Stimulated activated CD4-positive, alpha-beta T cell treated with anti-CD3 and anti-CD28 coated beads, Interleukin-1b, Interleukin-23, amount 100 ng/mL, for 24 hours (primary cell): ENCODE measurements at places on chromosomes 1 and 21.

DNA sequence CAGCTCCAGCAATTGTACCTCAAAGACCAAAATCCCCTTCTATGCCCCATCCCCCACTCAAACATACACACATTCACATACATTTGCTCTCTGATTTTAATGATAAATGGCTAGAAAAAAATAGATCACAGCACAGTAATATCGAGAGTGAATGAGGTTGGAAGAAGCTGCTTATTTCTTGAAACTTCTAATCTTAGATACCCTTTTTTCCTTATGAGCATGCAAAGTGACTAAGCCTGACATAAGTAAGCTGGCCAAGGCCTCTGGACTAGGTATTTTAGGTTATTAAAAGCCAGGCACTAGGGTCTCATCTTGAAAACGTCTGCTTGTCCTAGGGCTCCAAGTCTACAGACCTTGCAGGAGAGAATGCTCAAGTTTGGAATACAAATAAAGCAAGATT, 133.6 kb downstream of the TGFBR3 start:
- no peak for DNase-seq

DNA sequence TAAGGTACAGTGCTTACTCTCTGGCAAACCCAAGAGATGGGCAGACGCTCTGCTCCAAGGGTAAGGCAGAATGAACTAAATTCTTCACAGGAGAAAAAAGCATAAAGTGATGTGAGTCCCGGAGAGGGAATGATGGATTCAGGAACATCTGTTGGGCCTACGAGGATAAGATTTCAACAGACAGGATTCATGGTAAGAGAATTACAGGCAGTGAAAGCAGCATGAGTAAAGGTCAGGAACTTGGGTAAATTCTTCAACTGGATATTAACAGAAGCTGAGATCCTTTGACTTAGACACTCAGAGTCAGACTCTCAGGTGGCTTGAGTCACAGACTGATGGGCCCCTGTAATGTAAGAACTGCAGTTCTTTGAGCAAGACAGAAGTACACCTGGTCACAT, 152.6 kb downstream of the TRABD2B start:
- no peak for DNase-seq

DNA sequence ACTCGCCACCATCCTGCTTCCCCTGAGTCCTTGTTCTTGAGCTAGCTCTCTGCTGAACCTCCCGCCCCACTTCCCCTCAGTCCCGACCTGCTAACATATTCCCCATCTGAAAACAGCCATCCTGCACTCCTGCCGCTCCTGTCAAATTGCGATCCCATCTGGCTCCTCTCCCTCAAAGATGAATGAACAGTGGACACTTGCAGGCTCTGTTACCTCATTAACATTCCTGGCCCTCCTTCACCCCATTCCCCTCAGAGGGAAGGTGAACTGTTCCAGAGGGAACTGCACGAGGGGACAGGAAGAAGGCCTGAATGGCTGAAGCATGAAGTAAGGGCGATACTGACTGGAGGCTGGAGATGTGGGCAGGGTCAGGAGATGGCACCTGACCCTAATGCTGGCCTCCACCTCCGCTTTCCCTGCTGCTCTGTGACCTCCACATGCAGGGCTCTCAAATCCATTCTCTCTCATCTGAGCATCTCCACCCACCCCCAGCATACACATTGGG, 7.4 kb upstream of the CELSR2 start:
- no peak for DNase-seq

DNA sequence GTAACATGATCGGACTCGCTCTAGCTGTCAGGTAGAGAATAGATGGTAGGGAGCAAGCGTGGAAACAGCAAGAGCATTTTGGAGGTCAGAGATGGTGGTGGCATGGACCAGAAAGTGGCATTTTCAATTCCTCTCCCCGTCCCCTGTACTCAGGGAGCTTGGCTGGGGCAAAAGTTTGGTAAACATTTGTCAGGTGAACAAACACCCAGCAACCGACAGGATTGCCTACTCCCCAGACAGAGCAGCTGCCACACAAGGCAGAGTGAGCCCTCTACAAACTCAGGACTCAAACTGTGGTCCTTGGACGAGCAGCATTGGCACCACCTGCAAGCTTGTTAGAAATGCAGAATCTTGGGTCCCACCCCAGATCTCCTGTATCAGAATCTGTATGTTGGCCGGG, 14.3 kb downstream of the PTAFR start:
- DNase-seq: no peak

- DNase-seq: no peak
Measured at GRCh38 chr1:51516649-51517158, 2.4 kb downstream of the EPS15 start.

DNA sequence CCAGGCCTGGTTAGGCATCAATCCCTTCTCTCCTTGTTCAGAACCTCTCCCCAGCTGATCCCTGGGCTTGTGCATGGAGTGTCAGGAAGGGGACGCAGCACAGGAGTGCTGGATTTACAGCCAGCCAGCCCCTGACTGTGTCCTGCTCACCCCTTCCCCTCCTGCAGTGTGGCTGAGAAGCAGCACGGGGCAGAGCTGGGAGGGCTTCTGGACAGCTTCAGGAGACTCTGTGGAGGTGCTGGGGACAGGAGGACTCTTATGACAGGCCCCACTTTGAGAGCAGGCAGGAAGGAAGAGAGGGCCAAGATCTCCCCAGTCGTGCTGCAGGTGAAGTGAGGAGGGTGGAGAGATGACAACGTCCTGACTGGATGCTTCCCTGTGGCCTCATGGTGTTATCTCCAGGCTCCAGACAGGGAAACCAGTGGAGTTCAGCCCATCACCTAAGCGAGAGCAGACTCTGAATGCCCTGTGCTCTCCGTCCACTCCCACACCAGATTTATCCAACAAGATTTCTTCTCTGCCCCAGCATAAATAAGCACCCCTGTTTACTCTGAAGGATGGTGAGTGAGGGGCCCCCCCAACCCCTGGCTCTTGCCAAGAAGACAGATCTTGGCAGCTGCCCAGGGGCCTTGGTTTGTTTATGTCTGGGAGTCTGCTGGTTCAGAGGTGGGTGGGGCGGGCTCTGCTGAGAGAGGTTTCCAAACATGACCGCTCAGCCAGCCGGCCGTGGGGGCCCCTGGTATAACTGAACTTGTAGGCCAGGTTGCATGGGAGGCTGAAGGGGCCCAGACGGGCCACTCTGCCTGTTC, 21.3 kb downstream of the TMCC2 start:
- no peak for DNase-seq

DNA sequence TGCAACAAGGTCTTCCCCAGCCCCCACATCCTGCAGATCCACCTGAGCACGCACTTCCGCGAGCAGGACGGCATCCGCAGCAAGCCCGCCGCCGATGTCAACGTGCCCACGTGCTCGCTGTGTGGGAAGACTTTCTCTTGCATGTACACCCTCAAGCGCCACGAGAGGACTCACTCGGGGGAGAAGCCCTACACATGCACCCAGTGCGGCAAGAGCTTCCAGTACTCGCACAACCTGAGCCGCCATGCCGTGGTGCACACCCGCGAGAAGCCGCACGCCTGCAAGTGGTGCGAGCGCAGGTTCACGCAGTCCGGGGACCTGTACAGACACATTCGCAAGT, 3.8 kb downstream of the ZBTB18 start:
- DNase-seq: no peak

DNA sequence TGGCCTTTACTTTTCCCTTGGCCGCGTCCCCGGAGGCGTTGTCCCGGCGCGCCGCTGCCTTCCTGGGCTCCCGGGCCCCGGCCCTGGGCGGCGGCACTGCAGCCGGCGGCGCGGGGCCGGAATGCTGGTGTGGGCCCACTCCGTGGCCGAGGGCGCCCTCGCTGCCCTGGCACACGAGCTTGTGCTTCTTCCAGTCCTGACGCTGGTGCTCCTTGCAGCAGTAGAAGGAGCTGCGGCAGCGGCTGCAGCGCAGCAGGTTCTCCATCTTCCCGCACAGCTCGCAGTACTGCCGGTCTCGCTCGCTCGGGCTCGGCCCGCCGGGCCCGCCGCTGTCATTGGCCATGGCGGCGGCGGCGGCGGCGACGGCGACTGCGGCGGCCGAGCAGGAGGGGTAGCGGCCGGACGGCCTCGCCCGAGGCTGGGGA, 529 bp downstream of the EGLN1 start:
- DNase-seq: no peak

DNA sequence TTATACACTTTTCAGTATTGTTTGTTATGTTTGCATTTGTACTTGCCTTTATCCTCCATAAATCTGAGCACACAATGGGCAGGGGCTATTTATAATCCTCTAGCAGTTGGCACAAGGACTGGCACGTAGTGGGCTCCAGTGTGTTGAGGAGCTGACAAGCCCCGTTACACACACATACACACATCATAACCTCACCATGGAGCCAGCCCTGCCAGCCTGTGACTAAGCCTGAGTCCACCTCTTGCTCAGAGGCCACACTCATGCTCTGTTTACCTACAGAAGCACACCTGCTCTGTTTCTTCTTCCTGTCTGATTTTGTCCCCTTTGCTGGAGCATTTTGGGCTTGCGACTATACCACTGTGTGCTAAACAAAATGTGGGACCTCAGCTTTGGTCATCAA, 64.5 kb upstream of the SPATA6 start:
- no peak for DNase-seq

DNA sequence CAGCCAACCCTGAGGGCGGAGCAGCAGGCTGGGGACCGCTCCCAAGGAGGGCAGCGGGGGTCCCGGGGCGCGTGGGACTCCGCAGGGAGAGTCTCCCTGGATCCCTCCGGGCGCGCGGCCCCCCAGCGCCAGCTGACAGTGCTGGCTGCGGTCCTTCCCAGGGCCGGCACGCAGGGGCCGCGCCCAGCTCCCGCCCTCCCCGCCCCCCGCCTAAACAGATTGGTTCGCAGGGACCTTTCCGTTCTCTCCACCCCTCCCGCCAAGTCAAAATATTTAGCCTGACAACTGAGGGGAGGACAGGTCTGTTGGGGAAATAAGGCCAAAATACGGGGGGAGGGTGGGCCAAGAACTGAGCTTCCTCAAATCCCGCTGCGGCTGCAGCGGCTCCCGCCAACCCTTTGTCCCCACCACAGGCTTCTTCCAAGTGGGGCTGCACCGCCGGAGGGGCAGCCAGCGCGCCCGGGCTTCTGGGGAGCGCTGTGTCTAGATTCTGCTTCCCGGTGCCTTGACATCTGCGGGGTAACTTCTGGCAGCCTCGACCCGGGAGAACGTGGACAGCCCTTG, at the start of gene INSRR:
Gene INSRR, minus strand, starts transcription at position 159 of the 564 bp plus-strand sequence. CDS start 496 bp downstream, outside the sequence.
- no peak for DNase-seq

- no peak for DNase-seq
Measured at GRCh38 chr21:38984982-38985567, 179.3 kb downstream of the ETS2 start.

DNA sequence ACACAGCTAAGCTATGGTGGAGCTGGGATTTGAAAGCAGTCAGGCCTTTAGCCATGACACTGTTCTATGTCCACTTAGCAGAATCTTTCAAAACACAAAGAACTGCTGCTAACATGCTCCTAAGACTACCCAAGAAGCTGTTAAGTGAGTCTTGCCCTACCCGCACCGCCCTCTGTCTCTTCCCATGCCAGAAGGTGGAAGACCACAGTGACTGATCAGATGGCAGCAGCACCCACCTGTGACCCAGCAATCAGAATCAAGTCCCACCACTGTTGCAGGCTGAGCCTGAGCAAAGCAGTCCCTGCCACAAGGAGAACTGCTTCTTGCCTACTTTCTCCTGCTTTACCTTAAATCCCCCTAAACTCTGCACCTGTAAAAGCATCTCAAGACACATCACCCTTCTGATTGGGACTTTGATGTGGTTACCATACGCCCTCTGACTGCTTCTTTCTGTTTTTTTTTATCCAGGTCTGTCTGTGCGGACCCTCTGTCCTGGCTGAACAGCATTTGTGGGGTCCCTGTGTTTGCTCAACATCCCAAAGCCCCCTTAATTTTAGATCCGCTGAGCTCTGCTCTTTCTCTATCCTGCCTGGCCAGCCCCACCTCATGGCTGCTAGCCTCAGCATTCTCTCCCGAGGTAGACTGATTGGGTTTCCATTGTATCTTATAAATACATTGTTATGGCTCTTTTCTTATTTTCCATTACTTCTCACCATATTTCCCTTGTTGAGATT, 16.0 kb downstream of the IRF2BP2 start:
- no peak for DNase-seq

GRCh38 chr21:36854391-36854790, 112.1 kb downstream of the HLCS start:
- DNase-seq: no peak
